ENCODE measurements at places on chromosomes 16 and 17.

- peak; percentile 25 for DNase-seq
These were observed 8.2 kb downstream of the MILR1 start for GRCh38 chr17:64457156-64457555.

DNA sequence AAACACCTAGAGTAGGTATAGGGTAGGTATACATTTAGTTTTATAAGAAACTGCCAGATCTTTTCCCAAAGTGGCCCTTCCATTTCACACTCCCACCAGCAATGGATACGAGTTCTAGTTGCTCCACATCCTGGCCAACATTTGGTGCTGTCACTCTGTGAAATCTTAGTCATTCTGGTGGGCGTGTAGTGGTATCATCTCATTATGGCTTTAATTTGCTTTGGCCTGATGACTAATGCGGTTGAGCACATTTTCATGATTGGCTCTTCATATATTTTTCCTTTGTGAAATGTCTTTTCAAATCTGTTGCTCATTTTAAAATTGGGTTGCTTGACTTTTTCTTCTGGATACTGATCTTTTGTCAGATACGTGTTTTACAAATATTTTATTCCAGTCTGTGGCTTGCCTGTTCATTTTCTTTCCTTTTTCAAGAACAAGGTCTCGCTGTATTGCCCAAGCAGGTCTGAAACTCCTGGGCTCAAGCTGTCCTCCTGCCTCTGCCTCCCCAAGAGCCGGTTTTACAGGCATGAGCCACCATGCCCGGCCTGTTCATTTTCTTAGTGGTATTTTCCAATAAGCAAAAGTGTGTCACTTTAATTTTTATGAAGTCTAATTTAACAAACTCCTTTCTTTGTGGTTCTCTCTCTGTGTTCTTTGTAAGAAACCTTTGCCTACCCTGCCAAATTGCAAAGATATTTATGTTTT is 192.4 kb downstream of the SEC14L1 start:
- peak; percentile 92 for DNase-seq

- peak; percentile 2 for DNase-seq
These were observed 289.1 kb downstream of the CA10 start for GRCh38 chr17:51869387-51869786.

GRCh38 chr17:31391496-31391949 is at the start of gene RAB11FIP4:
Gene RAB11FIP4, plus strand, starts transcription at chr17:31391675. Its CDS starts 178 bp downstream, at chr17:31391853.
- no peak for DNase-seq

DNA sequence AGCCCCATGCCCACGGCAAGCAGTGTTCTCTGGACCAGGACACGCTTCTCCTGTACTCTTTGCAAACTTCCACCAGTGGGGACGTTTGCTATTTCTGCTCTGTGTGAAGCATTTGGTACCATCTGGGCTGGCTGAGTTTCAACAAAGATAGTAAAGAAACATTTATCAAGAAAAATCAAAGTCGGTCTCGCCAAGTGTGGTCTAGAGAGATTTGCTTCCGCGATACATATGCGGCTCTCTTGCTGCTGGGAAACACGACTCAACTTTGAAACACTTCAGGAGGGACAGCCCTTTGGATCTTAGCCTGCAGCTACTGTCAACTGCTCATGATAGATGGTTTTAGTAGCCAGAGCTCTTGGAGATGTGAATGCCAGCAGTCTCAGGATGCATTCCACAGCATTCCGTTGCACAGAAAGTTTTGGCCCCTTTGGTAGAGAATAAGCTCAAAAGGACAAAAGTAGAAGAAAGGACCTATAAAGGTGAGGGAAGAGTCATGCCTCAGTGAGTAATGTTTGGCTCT is 168.2 kb upstream of the CACNG3 start:
- DNase-seq, result no peak

- DNase-seq, result no peak
These were observed 8.2 kb downstream of the PGAP3 start for GRCh38 chr17:39679521-39680192.

GRCh38 chr17:80035937-80036714 is at the start of gene CCDC40:
Gene CCDC40, plus strand, starts transcription at chr17:80036642. Its CDS starts 21 bp downstream, at chr17:80036663.
- DNase-seq, result peak; percentile 82

DNA sequence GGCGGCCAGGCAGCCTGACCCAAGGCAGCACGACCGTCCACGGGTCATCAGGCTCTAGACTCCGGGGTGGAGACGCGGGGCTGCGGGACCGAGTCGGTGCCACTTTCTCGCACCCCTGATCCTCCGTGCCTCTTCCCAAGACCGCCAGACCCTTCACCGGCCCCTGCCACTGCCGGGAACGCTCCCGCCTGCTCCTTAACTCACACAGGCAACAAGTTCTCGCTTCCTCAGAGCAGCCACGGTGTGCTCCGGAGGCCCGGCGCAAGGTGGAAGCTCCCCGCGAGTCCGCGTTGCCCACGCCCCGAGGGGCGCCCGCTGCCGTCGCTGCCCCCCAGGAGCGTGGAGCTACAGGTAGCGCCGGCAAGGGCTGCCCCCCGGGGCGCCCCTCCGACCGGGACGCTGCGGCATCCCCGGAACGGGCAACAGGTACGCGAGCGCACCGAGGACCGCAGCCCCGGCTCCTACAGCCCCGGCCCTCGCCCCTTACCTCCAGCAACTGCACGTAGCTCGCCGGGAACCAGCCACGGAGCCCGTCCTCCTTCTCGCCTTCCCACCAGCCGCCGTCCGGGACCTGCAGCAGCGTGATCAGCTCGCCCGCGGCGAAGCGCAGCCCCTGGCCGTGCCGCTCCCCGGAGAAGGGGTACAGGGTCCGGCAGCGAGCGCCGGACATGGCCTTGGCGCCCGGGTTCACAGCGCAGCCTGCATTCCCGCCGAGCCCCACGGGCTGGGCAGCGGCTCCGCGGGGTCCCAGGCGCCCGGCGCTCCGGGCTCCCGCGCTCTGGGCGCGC is 491 bp downstream of the GAS7 start:
- DNase-seq, result no peak

- DNase-seq, result no peak
These were observed 5.7 kb upstream of the STAT5A start for GRCh38 chr17:42282478-42283080.

Measured in inflammatory macrophage treated with lipopolysaccharide for 4 hours (primary cell).